Effector memory CD4-positive, alpha-beta T cell (primary cell): ENCODE measurements at places on chromosomes 1 and 21.
A peak's percentile ranks its signal among the peaks of the same experiment; 100 is the strongest.

GRCh38 chr1:55092475-55092874, 53.1 kb downstream of the PCSK9 start:
- no peaks in the 10 kb centered on the region for H3K27me3 ChIP-seq
- no peaks in the 10 kb centered on the region for H3K4me1 ChIP-seq
- H3K4me3 ChIP-seq = no peak overlapping the region
- no peak overlapping the region for H3K27ac ChIP-seq
- H3K36me3 ChIP-seq = peaks cover 88% of the 10 kb centered on the region

DNA sequence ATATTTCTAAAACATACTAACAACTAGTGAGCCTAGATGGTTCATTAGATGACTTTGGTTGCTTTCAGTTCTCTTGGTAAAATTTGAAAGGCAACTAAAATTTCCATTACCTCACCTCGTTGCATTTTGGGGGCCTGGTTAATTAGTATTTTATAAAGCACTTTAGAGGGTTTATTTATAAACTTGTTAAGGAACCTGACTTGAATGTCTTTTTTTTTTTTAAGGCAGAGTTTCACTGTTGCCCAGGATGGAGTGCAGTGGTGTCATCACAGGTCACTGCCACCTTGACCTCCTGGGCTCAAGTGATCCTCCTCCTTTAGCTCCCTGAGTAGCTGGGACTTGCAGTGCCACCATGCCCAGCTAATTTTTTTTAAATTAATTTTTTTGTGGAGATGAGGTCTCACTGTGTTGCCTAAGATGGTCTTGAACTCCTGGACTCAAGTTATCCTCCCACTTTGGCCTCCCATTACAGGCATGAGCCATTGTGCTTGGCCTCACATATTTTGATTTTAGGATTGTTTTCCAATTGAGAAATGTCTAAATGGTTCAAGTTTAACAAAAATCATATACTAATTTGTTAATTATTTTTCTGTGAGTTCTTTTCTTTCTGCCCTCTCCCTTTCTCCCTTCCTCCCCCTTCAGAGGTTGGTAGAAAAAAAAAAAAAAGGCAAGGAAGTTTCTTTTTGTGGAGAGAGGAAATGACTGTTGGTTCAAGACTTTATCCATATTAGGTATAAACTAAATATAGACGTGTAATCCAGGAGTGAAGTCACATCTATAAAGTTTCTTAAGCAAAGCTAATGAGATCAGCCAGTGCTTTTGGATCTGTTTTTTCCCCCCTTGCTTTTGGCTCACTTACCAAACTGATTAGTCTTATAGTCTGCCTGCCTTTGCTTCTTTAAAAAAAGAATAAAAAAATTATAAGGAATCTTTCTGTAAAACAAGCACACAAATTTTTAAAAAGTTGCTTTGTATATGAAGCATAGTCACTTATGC, 24.7 kb downstream of the CLIC4 start:
- H3K27ac ChIP-seq = no peak overlapping the region
- no peaks in the 10 kb centered on the region for H3K27me3 ChIP-seq
- H3K4me3 ChIP-seq = no peak overlapping the region
- H3K36me3 ChIP-seq = no peaks in the 10 kb centered on the region
- no peaks in the 10 kb centered on the region for H3K4me1 ChIP-seq
- DNase-seq = no peak

DNA sequence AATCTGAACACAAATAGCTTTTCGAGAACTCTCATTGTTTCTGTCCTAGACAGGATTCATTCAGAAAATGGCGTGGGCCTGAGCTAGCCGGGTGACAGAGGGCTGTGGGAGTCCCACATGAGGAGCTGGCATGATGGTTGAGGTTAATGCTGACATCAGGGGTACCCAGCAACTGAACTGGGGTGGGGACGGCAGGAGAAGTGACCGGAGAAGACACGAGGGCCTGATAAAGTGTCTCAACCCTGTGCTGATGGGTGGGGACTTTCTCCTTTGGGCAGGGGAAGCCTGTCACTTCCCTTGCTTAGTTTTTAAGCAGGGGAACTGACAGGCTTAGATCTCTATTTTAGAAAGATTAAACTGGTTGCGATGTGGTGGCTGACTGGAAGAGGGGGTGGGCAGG, 14.6 kb downstream of the CHIT1 start:
- no peaks in the 10 kb centered on the region for H3K27me3 ChIP-seq
- no peak overlapping the region for H3K4me3 ChIP-seq
- no peaks in the 10 kb centered on the region for H3K4me1 ChIP-seq
- H3K36me3 ChIP-seq = no peaks in the 10 kb centered on the region
- no peak for DNase-seq

GRCh38 chr1:33335020-33335419, 14.1 kb upstream of the A3GALT2 start:
- H3K27ac ChIP-seq = no peak overlapping the region
- H3K4me3 ChIP-seq = no peak overlapping the region
- DNase-seq = no peak

DNA sequence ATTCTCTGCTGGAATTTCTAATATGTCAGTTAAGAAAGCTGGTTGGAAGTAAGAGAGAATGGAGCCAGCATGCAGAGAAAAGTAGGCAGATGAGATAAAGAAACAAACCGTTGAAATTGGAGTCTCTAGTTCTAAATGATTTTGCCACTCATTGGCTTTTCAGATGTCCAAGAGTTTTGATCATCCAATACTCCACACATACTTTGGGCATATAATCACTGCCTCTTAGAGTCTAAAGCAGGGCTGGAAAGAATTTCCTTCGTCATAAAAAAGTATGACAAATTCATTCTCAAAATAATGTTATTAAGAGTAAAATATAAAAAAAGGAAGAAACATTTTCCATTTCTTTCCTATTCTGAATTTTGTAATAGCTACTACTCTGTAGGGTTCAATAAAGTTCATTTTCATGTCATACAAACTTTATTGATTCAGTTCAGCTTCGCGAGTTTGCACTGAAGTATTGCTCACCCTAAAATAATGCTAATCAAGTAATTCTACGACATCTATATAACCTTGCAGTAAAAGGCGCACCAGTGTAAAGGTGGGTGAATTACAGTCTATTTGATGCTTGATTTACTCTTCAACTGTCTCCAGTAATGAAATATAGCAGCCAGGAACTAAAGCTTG, 1556.6 kb downstream of the NCAM2 start:
- H3K27ac ChIP-seq = no peak overlapping the region
- no peaks in the 10 kb centered on the region for H3K36me3 ChIP-seq
- no peaks in the 10 kb centered on the region for H3K4me1 ChIP-seq
- H3K27me3 ChIP-seq = no peaks in the 10 kb centered on the region
- H3K4me3 ChIP-seq = no peak overlapping the region

- no peak for DNase-seq
- no peaks in the 10 kb centered on the region for H3K4me1 ChIP-seq
- H3K36me3 ChIP-seq = no peaks in the 10 kb centered on the region
- no peaks in the 10 kb centered on the region for H3K27me3 ChIP-seq
Measured at GRCh38 chr1:202014915-202015661, 4.7 kb downstream of the ELF3 start.

DNA sequence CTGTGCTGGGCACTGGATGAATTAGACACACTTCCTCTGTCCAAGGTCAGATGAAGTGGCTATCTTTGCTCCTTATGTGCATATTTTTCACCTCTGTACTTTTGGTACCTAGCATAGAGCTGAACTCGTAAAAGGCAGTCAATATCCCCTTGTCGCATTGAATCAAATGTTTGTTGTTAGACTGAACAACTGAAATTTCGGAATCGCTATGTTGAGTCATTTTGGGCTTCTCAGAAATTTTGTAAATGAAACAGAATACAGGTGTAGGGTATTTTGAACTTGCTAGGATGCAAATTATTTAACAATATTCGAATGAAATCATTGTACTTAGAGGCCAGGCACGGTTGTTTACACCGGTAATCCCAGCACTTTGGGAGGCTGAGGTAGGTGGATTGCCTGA, 48.0 kb downstream of the PDE4B start:
- no peaks in the 10 kb centered on the region for H3K36me3 ChIP-seq
- no peaks in the 10 kb centered on the region for H3K27me3 ChIP-seq
- no peak overlapping the region for H3K4me3 ChIP-seq
- H3K27ac ChIP-seq = no peak overlapping the region
- DNase-seq = no peak

- DNase-seq = no peak
- no peak overlapping the region for H3K27ac ChIP-seq
- no peak overlapping the region for H3K4me3 ChIP-seq
- H3K4me1 ChIP-seq = peaks cover 4% of the 10 kb centered on the region
- no peaks in the 10 kb centered on the region for H3K27me3 ChIP-seq
Measured at GRCh38 chr1:183801649-183802048, 3.3 kb upstream of the RGL1 start.

DNA sequence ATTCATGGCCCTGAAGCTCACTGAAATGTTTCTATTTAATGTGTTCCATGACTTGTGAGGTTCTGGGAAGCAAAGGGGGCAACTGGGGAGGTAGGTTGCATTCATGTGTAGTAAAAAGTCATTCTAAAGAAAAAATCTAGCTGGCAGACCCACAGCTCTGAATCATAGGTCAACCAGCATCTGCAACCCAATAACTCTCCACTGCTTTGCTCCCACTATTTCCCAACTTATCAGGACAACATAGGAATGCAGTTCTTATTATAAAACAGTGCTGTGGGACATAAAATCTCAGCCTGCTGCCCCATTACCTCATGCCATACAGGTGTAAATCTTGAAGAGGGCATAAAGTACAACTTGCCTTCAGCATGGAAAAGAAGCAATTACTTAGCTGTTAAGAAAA, 576.1 kb upstream of the PTBP2 start:
- DNase-seq = no peak
- no peak overlapping the region for H3K27ac ChIP-seq
- no peak overlapping the region for H3K4me3 ChIP-seq
- no peaks in the 10 kb centered on the region for H3K36me3 ChIP-seq

DNA sequence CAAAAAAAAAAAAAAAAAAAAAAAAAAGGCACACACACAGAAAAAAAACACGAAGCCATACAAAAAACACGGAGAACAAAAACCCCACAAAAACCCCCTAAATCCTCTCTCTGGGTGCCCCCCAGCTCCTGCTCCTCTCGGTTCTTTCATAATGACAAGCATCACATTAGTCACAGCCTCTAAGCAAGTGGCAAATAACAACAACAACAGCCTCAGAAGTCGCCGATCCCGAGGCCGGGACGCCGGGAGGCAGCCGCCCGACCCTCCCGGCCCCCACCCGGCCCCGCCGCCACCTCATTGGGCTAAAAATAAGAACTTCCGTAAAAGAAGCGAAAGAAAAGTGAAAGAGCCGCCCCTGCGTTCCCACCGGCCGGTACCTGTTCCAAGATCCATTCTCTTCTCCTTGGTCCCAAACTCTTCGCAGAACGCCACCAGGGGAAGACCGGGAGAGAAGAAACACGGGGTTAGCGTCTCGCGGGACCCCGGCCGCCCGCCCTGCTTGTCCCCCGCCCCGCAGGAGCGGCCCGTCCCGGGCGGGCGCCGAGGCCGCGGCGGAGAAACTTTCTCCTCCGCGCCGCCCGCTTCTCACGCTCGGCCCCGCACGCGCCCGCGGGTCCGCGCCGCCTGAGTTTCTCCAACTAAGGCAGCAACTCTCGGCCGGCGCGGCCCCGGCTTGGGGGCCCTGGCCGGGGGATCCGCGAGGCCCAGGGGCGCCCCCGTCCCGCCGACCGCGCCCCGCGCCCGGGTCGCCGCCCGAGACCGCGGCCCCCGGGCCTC, 102.8 kb downstream of the CASZ1 start:
- no peaks in the 10 kb centered on the region for H3K36me3 ChIP-seq
- no peaks in the 10 kb centered on the region for H3K27me3 ChIP-seq
- H3K4me1 ChIP-seq = peaks cover 17% of the 10 kb centered on the region
- peak overlapping the region; percentile 92 for H3K27ac ChIP-seq

- no peak for DNase-seq
- no peak overlapping the region for H3K27ac ChIP-seq
- no peak overlapping the region for H3K4me3 ChIP-seq
- no peaks in the 10 kb centered on the region for H3K27me3 ChIP-seq
- peaks cover 6% of the 10 kb centered on the region for H3K36me3 ChIP-seq
Measured at GRCh38 chr1:161921990-161922389, 101.7 kb downstream of the OLFML2B start.

DNA sequence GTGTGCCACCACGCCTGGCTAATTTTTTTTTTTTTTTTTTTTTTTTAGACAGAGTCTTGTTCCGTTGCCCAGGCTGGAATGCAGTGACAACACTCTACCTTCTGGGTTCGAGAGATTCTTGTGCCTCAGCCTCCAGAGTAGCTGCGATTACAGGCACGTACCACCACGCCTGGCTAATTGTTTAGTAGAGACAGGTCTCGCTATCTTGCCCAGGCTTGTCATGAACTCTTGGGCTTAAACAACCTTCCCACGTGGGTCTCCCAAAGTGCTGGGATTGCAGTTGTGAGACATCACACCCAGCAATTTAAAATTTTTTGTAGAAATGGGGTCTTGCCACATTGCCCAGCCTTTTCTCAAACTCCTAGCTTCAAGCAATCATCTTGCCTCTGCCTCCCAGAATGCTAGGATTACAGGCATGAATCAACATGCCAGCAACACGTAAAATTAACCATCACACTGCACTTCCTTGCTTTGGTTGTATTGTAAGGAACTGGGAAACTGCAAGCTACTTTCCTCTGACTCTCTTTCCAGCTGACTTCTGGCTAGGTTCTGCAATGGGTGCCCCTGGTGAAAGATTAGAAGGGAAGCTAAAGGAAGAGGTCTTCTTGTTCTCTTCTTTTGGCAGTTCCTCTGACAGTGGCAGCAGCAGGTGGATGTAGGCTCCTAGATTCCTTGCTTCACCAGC, 13.9 kb upstream of the IL6R start:
- no peak overlapping the region for H3K27ac ChIP-seq
- no peak overlapping the region for H3K4me3 ChIP-seq
- no peak for DNase-seq

- no peaks in the 10 kb centered on the region for H3K4me1 ChIP-seq
- no peak overlapping the region for H3K27ac ChIP-seq
- no peaks in the 10 kb centered on the region for H3K27me3 ChIP-seq
Measured at GRCh38 chr1:204991342-204991844, 51.6 kb upstream of the CNTN2 start.

GRCh38 chr1:166925810-166926478, 49.4 kb downstream of the ILDR2 start:
- no peak overlapping the region for H3K27ac ChIP-seq
- H3K4me1 ChIP-seq = no peaks in the 10 kb centered on the region
- H3K27me3 ChIP-seq = peaks cover 5% of the 10 kb centered on the region
- no peak for DNase-seq
- no peaks in the 10 kb centered on the region for H3K36me3 ChIP-seq

- no peaks in the 10 kb centered on the region for H3K36me3 ChIP-seq
- no peaks in the 10 kb centered on the region for H3K4me1 ChIP-seq
- no peaks in the 10 kb centered on the region for H3K27me3 ChIP-seq
- no peak overlapping the region for H3K4me3 ChIP-seq
Measured at GRCh38 chr1:62637392-62638105, 40.2 kb downstream of the ANGPTL3 start.

DNA sequence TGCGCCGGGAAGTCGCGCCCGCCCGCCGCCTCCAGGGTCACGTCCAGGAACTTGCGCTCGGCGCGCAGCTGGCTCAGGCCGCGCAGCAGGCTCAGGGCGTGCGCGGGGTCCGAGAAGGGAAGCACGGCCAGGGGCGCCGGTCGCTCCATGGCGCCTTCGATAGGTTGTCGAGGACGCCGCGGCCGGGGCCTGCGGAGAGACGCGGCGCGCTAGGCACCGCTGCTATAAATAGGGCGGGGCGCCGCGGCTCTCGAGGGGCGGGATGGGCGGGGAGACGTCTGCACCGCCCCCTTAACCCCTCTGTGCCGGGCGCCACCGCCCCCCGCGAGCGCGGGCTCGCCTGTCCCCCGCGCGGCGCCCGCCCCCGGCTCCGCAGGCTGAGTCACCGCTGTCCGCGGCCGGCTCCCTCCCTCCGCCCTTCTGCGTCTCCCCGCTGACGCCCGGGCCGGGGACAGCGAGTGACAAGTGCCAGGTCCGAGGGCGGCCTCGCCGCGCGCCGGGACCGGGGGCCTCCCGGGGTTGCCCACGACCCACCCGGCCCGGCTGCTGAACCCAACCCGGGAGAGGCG, at the start of gene KLHL21:
TSS of gene KLHL21 (minus strand) at position 201 of the 569 bp plus-strand sequence. CDS start at position 149, 52 bp downstream.
- H3K4me1 ChIP-seq = peaks cover 32% of the 10 kb centered on the region
- H3K27ac ChIP-seq = peak within 1 kb of the TSS; percentile 97
- peak within 1 kb of the TSS; percentile 95 for H3K4me3 ChIP-seq
- no peaks in the 10 kb centered on the region for H3K27me3 ChIP-seq
